Glomerular endothelial cell (primary cell): ENCODE measurements at places on chromosomes 7 and 10.

GRCh38 chr10:128693493-128694131 is 567.4 kb upstream of the MKI67 start:
- DNase-seq: no peak

GRCh38 chr10:21721000-21721665 is 187.1 kb downstream of the MLLT10 start:
- no peak for DNase-seq

GRCh38 chr7:105267244-105267643 is 121.5 kb downstream of the SRPK2 start:
- no peak for DNase-seq

GRCh38 chr7:122758501-122758900 is 55.8 kb upstream of the RNF148 start:
- DNase-seq: no peak

DNA sequence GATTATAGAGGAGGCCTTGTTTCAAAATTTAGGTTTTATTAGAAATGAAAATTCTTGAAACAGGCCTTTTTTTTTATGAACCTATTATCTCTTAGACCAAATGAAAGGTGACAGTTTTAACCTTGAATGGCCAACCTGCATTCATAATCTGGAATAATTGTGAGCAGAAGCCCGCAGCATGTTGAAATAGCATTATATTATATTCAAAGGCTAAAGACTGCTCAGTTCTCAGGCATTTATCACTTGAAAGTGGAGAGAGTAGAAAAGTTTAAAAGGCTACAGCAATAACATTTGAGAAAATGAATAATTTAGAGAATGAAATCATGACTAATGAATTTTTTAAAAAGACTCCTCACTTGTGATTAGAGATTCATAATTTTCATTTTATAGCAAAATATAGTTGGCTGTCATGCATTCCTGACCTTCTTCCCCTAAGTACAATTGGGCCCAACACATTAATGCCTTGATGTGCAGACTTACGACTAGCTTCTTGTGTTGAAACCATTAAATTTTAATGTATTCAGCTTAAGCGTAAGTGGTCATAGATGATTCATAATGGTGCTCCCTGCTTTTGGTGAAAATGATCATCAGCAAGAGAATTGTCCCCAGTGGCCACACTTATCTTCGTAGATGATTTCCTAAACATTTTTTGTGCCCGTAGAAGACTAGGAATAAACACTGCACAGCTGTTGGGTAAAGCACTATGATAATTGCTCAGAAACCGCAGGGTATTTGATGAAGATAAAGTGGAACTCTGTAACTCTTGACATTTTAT is 346.6 kb upstream of the BMPER start:
- DNase-seq: no peak

DNA sequence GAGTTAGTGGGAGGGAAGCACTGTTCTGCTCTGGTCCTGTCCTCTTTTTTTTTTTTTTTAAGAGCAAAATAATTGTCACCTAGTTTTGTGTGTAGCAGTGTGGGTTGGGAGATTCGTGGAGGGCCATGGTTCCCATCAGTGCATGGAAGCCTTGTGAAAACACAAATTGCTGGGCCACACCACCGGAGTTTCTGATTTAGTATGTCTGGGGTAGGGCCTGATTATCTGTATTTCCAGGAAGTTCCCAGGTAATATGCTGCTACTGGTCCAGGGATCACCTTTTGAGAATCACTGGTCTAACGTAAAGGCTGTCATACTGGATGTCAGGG is 191.3 kb downstream of the GATA3 start:
- DNase-seq: no peak

GRCh38 chr7:37729181-37729580 is 45.6 kb downstream of the GPR141 start:
- DNase-seq: no peak
